NAMALWA (cell line): ENCODE measurements at places on chromosomes 13 and 19.

- no peak for DNase-seq
Measured at GRCh38 chr13:29906432-29907011, 56.1 kb upstream of the UBL3 start.

GRCh38 chr19:29836409-29836825 lies 24.6 kb downstream of the CCNE1 start:
- no peak for DNase-seq

GRCh38 chr13:41139296-41139966 lies 6.8 kb upstream of the KBTBD6 start:
- no peak for DNase-seq

GRCh38 chr13:81987677-81988357 lies 1646.9 kb upstream of the SPRY2 start:
- DNase-seq: no peak

- DNase-seq: no peak
Measured at GRCh38 chr19:23799321-23799720, 40.6 kb upstream of the ZNF681 start.

DNA sequence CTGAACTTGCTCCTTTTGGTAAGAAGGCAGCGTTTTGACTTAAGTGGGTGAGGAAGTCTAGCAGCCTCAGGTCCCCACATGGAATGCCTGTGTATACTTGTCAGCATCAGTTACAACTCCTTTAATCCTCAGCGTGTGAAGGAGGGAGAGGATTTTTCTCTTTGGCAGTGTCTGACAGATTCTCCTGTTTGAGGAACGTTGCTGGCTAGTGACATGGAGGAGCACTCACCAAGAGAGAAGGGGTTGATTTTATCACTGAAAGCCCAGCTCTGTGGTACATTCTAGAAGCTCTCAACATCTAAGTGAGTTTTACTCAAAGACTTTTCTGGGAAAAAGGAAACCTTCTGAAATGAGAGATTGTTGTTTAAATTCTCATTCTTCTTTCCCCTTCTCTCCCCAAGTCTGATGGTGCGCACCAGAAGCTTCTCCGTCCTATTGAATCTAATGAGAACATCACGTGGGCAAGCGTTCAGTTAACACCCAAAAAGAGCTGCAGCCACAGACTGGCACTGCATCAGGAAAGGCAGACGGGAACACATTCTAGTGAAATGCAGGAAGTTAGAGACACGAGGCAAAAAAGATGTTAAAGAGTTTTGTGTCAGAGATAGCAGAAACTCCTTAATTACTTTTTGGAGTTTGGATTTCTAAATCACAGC lies 58.2 kb downstream of the GJA3 start:
- DNase-seq: no peak
